ENCODE measurements at places on chromosomes 6 and 20. TPM values are rescaled to one million over a fixed set of nuclear protein-coding genes. Genes with fewer than 3 reads are reported as not detected.

DNA sequence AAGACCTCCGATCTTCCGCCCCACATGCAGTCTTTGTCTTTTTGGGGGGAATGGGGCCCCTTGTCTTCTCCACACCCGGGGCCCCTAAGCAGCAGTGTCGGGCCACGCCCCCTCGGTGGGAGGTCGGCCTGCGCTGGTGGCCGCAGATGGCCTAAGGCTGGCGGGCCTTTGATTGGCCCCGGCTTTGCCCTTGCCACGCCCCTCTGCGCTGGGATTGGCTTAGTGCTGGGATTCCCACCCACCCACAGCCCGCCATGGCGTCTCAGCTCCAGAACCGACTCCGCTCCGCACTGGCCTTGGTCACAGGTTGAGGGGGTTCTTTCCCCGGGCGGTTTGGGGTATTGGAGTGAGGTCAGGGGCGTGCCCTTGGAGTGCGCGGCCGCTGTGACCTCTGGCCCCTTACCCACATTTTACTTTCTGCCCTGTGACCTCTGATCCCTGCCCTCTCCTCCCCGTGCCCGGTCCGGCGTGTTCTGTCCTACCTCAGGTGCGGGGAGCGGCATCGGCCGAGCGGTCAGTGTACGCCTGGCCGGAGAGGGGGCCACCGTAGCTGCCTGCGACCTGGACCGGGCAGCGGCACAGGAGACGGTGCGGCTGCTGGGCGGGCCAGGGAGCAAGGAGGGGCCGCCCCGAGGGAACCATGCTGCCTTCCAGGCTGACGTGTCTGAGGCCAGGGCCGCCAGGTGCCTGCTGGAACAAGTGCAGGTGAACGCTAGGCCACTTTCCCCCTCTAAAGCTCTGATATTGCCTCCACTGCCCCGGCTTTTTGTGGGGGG is at the start of gene HSD17B8:
TSS of gene HSD17B8 (plus strand) at position 241 of the 776 bp plus-strand sequence. CDS start at position 255, 14 bp downstream.
- peak; percentile 96 for DNase-seq

GRCh38 chr6:148144917-148145521 is 197.6 kb upstream of the SASH1 start:
- DNase-seq, result peak; percentile 88

DNA sequence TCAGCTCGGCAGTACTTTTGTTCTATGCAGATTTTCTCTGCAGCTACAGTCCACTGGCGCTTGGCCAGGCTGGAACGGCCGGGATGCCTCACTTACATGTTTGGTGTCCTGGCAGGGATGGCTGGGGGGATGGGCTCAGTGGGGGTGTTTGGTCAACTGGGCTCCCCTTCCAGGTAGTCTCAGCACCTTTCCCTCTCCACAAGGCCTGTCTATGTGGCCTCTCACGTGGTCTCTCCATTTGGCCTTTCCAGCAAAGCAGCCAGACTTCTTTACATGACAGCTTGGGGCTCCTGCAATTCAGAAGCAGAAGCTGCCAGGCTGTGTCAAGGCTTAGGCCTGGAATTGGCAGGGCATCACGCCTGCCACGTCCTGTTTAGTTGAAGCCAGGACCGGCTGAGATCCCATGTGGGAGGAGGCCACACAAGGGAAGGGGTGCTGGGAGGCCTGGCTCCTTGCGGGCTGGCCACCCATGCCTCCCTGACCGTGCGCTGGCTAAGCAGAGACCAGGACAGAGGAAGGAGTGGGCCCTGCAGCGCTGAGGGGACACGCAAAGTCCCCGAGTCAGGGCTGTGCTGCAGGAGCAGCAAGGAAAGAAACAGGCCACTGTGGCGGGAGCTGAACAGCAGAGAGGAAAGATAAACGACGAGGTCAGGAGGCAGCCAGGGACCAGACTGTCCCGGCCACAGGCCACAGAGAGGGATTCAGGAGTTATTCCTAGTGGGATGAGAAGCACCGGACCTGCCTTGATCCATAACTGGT is 38.9 kb downstream of the MGME1 start:
- DNase-seq, result no peak

- DNase-seq, result no peak
These were observed 499.1 kb upstream of the MAN1A1 start for GRCh38 chr6:119848696-119849095.

GRCh38 chr6:32192608-32193039 is at the start of gene GPSM3:
Gene GPSM3 (minus strand): TSS chr6:32192643. CDS start chr6:32192513, 130 bp downstream.
- DNase-seq, result peak; percentile 60

DNA sequence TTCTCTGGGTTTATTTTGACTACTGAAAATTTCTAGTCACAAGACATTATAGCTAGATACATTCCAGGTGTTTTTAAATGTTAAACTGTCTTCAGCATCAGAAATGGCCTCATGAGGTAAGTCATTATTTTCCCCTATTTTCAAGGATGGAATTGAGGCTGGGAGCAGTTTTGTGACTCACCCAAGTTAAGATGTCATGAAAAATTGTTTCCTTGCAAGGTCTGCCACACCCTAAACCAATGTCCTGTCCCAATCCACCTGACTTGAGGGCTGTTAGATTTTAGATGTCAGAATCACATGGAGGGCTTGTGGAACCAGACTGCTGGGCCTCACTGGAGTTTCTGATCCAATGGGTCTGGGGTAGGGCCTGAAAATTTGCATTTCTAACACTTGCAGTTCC is 16.9 kb downstream of the SLC22A3 start:
- DNase-seq, result no peak

GRCh38 chr6:139497345-139497961 is 123.0 kb upstream of the CITED2 start:
- no peak for DNase-seq

GRCh38 chr6:112773187-112773586 is 426.1 kb downstream of the RFPL4B start:
- no peak for DNase-seq

DNA sequence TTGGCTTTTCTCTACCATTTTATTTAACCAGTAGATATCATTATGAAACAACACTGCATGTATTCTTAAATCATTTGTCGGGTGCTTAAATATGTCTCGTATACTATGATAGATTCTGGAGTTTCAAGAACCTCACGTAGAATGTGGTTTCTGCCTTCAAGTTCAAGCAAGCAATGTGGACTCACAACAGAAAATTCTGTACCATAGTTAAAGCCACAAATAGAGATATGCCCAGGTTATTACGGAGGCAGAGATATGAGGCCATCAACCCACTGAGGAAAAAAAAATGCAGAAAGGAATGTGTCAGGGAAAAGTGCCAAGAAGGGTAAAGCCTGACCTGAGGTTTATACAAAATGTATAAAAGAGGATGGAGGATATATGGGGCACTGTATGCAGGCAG is 109.9 kb downstream of the GFRAL start:
- DNase-seq, result no peak

GRCh38 chr6:129908356-129908755 is 47.2 kb upstream of the TMEM244 start:
- no peak for DNase-seq

- no peak for DNase-seq
These were observed 381.0 kb upstream of the ARID1B start for GRCh38 chr6:156396068-156396771.

SLC12A5 gene
- not detected for total RNA-seq

OTOR gene
- not detected for total RNA-seq

LRRC73 gene
- 2.1 TPM for total RNA-seq

DLK2 gene
- total RNA-seq, result 1.4 TPM

STMND1 gene
- total RNA-seq, result 0.29 TPM
